ENCODE measurements at places on chromosomes 13 and 19.

DNA sequence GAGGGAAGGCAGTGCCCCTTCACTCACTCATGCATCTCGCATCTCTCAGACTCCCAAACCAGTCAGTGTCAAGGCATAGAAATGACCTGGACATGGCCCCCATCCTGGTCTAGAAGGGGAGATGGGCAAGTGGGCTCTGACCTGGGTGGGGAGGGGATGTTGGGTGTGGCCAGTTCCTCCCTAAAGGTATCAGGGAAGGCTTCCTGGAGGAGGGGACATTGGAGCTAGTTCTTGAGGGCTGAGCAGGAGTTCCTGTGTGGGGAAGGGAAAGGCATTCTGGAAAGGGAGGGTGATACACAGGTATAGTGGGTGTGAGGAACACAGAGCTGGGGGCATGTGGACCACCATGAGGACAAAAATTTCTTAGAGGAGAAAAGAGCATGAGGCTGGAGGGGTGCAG, 4.0 kb downstream of the IL4I1 start:
- DNase-seq, result no peak

- DNase-seq, result no peak
Observed at GRCh38 chr13:48144413-48145035, 49.6 kb upstream of the MED4 start.

- no peak for DNase-seq
Observed at GRCh38 chr19:19262190-19263057, 10.7 kb downstream of the TM6SF2 start.

DNA sequence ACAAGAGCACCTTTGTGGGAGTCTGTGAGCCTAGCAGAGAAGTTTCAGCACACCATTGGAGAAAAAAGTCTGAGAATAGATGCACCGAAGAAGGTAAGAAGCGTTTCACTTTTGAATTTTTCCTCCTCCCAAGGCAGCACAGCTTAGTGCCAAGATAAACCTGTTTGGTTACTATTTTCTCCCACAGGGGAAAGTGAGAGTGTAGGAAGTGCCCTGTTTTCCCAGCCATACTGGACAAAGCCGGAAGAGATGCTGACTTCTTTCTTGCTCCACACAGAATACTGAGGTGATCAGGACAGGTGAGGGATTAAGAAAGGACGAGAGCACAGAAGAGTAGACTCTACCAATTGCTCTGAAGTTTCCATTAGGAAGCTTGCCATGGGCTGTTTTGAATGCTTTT, 1011.0 kb upstream of the MIR17HG start:
- no peak for DNase-seq

DNA sequence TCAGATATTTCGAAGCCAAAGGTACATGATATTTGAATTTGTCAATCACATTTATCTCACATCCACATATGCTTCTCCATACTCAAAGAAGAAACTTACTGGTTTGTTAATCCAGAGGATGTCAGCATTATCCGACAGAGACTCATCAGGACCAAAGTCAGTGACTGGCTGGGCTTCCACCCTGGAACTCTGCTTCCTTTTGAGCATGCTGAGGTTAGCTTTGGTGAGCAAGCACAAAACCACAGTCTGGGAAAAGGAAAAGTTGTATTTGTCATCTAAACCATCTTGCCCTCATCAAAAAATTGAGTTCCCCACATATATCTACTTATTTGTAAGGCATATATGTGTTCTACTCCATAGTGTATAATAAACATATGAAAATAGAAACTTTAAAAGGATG, 17.4 kb downstream of the NALCN start:
- no peak for DNase-seq

GRCh38 chr19:46921071-46921470, 60.3 kb downstream of the ARHGAP35 start:
- DNase-seq, result no peak

- DNase-seq, result no peak
Observed at GRCh38 chr19:19510432-19510831, 4.9 kb downstream of the TSSK6 start.

GRCh38 chr13:25783601-25784024, 268.2 kb downstream of the SHISA2 start:
- no peak for DNase-seq

- no peak for DNase-seq
Observed at GRCh38 chr13:73451221-73452029, 392.6 kb downstream of the KLF5 start.

DNA sequence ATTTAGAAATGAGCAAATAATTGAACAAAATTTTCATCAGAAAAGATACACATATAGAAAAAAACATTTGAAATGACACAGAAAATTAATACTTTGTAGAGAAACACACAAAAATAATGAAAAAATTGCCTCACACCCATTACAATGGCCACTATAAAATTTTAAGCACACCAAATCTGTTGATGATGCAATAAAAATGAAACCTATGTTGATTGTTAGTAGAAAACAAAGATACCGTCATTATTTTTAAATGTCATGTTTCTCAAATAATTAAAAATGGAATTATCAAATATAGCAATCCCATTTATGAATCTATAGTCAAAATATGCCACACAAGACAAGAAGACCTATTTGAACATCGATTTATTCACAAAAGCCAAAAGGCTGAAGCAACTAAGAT, 90.5 kb downstream of the ZNF708 start:
- no peak for DNase-seq

DNA sequence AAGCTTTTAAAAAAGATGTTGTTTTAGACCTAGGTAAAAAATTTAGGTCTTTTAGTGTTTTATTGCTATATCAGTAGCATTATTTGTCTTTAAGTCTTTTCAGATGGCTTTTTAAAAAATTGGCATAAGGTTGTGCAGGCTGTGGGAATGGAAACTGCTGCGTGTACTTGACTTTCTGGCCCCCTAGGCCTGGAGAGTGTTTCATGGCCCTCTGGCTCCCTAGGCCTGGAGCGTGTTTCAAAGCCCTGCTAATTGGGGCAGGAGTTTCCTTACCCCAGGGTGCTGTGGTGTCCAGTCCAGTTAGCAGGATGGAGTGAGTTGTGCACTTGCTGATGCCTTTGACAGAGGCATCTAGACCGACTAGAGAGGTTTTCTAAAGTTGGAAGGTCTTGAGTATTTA, 23.8 kb downstream of the PRAM1 start:
- no peak for DNase-seq

GRCh38 chr19:31955061-31955460, 390.3 kb upstream of the ZNF507 start:
- DNase-seq, result no peak

DNA sequence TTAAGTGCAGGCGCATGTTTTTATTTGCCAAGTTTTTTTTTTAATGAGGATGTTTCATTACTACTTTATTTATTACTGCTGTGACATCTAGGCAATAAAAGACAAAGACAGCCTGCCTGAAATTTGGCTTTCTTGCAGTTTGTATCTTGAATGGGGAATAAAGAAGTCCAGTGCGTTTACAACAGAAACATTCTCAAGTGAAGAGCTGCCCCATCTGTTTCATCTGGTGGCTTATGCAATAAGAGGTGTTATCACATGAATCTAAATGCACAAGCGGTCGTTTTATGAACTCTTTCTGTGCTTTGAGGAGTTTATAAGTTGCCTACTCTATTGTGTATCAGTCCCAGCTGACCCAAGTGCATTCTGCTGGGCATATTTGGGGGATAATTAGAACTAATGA, 12.6 kb upstream of the MAB21L1 start:
- no peak for DNase-seq

DNA sequence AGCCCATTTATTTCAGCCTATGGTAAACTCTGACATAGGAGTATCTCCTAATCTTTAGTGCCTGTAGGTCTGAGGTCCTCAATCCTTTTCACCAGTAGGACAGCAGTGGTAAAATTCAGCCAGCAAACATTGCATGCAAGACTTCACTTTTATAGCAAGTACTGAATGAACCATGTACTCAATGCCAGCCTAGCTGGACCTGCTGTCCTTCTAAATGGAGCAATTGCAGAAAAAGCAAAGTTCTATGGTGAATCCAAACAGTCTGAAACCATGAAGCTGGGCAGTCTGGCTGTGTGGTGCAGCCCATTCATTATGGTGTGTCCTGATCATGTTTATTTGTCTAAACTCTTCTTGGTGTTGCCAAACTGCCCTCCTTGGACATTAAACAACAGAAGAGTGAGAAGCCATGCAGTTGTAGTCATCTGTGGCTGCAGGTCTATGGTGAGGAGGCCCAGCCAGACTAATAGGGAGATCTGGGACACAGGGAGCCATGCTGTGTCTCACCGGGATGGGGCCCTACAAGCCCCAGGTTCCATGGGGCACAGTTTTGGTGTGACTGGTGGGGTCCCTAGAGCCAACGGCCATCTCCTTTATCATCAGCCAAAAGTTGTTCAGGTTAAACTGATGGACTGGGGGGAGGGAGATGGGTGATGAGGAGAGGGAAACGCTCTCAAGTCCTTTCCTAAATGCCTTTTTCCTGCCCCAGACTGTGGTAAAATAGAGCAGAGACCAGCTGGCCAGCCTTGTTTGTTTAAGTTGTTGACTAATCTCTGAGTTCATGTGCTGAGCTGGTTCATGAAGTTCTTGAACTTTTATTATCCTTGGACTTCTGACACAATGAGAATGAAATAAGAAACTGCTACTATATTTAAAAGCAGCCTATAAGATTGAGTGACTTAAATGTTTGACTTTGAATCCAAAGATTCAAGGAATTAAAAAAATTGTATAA, 20.6 kb upstream of the TNFSF11 start:
- no peak for DNase-seq

DNA sequence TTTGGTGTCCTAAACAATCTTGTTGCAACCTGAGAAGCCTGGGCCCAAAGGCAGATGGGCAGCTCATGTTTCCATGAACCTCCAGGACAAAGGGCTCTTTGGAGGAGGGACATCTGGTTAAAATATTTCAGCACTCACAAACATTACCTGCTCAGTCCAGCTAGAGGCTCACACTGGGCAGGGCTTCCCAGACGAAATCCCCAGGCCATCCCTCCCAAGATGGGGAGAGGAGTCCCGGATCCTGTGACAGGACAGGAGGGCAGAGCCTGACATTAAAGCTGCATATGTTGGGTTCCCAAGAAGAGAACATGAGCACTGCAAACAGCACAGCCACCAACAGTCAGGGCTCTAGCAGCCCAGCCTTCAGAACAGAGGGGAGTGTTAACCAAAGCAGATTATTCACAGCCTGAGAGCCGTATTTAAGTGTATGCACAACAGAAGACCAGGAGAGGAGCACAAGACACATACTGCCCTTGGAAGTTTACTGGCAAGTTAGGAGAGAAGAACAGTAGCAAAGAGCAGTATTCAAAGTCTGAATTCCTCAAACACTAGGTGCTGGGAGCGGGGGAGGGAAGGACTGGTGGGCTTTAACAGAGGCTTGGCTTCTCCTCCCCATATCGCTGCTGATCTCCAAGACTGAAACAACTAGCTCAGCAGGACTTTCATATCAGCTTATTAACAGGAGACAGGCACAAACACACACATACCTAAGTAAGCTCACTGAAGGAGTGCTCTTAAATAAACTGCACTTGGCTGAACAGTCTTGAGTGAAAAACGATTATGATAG, 12.3 kb downstream of the ATP7B start:
- no peak for DNase-seq

GRCh38 chr13:39580881-39581575, 22.0 kb downstream of the LHFPL6 start:
- DNase-seq, result no peak

DNA sequence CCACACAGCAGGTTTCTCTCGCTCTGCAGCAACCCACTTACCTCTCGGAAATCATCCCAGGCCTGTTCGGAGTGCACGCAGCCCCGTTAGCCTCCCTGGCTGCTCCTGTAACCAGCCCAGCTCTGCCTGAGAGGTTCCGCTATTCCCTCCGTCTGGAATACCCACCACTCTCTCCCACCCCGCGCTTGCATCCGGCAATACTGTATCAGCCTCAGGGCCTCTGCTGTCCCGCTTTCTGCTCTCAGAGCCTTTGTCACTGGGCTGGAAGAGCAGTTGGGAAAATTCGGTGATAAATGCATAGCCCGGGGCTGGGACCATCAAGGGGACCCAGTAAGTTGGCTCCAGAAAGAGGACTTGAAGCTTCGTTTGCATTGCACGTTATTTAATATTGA, 759 bp upstream of the TLE6 start:
- no peak for DNase-seq

DNA sequence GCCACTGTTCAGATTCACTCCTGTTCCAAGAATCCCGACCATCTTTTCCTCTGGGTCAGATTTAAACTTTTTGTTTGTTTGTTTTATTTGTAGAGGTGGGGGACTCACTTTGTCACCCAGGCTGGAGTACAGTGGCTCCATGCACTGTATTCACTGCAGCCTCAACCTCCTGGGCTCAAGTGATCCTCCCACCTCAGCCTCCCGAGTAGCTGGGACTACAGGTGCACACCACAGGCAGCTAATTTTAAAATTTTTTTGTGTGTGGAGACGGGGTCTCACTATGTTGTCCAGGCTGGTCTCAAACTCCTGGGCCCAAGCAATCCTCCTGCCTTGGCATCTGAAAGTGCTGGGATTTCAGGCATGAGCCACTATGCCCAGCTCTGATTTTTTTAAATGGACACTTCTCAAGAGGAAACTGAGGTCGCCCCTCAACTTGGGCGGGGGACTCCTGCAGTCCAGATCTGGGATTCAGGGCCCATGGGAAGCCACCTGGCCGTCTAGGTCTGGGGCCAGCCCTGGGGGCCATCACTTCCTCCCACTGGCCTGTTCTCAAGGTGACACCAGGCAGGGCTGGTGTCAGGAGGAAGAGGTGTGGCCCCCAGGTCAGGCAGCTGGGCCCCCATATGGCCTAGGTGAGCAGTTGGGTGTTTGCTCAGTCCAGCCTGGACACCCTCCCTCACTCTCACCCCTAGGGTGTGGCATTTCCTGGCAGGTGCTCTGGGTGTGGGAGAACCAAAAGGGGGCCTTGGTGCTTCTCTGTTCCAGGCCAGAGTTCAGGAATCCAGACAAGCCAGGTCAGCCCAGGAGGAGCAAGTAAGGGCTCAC, 1.3 kb downstream of the B3GNT3 start:
- DNase-seq, result no peak

DNA sequence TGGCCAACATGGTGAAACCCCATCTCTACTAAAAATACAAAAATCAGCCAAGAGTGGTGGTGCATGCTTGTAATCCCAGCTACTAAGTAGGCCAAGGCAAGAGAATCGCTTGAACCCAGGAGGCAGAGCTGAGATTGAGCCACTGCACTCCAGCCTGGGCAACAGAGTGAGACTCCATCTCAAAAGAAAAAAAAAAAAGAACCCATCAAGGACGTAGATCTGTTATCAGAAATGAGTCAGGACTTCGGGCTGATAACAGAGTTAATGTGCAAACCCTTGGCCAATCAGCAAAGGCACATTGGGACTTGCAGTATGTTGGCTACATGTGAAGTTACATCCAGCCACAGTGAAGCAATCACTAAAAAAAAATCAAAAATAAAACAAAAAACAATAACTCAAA, 4.8 kb upstream of the LGALS7B start:
- DNase-seq, result no peak

DNA sequence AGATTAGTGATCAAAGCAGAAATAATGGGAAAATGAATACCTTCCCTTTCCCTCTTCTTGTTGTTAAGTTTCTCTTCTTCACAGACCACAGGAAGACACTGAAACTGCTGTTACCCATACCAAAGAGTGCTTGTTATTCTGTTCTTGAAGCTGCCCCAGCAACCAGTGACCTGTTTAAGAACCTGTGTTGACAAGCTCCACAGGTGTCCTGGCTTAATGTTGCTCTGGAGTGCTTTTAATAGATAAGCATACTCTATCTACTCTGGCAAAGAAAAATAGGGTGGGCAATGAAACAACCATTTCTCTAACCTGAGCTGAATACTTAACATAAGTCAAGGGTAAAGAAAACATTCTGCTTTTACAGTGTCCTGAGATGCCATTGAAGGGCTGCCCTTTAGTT, 506.7 kb upstream of the GPC6 start:
- peak; percentile 86 for DNase-seq

Measured in NCI-H1417 treated with DMSO at 0.1 percent for 48 hours (cell line).